Stimulated activated naive CD4-positive, alpha-beta T cell (primary cell): ENCODE measurements at places on chromosomes 13 and 19.

GRCh38 chr19:7746903-7747884 is at the start of gene CD209:
TSS of gene CD209 (minus strand) at chr19:7747534. CDS start at chr19:7747511, 23 bp downstream.
- DNase-seq, result no peak

DNA sequence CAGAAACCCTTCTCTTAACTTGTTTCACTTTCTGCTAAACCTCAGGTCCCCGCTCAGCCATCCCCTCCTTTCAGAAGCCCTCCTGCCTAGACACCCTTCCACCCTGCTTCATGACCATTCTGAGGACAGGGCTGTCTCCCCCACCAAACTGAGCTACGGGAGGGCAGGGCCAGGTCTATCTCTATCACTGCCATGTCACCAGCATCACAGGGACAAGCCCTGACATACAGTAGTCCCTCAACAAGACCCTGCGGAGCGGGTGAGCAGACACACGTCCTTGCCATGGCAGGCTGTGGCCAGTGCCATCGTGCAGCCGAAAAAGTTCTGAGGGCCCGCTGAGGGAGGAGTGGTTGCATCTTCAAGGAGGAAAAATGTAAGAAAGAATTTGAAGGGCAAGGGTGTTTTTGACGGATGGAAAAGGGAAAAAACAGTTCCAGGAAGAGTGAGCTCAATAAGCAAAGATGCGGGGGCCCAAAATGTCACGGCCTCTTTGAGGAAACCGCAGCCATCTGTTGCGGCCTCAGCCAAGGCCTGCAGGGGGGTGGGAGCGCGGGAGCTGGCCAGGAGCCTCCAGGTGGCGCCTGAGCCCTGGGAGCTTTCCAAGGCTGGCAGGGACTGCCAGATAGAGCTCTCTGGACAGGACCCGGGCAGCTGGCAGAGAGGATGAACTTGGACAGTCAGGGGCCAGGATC is 8.1 kb downstream of the PTGIR start:
- no peak for DNase-seq

GRCh38 chr19:2342656-2343288 is 14.3 kb downstream of the SPPL2B start:
- no peak for DNase-seq

GRCh38 chr13:40344270-40345148 is 321.9 kb downstream of the FOXO1 start:
- no peak for DNase-seq

DNA sequence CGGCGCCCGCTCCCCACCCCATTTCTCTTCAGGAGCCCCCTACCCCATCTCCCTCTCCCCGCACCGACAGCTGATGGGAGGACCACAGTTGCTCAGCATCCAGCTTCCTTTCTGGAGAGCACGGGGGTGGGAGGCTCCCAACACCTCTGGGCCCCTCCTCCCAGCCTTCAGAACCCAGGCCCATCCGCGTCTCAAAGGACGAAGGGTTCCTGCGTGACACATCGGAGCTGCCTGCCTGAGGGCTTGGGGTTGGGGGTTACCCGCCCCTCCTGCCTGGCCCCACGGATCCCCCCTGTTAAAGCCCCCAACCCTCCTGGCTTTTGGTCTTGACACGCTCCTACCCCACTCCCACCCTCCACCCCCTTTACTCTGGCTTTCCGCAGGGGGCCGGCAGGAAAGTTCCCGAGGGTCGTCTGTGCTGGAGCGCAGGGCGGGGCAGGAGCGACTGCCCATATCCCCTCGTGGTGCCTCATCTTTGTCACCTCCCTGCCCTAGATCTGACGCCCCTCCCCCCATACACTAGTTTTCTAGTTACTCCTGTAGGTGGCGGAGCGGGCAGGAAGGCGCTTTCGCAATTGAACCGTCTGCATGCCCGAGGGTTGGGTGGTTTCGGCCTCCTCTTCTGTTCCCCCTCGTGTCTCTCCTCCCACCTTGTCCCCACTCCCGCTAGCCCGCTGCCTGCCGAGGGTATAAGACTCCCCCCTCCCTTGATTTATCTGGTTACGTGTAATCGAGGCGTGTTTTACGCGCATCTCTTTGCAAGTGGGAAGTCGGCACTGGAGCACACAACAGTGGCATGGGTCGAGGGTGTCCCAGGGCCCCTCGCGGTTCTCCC is 924 bp downstream of the TRAPPC5 start:
- DNase-seq, result peak; percentile 76

DNA sequence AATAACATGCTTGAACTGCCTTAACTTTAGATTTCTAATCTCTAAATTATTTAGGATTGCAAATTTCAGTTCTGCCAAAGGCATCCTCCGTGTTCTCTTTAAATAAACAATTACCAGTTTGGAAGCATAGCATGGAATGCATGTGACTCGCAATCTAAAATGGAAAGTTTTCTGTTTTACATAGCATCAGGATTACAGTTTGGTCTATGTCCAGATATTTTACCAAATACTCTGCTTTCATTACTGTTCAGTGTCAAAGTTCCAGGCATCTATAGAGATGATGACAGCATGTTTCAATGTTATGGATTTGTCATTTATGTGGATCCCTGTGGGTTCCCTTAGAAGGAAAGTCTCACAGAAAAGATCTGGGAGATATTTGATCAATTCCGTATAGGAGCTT is 16.8 kb downstream of the FLT1 start:
- DNase-seq, result no peak

DNA sequence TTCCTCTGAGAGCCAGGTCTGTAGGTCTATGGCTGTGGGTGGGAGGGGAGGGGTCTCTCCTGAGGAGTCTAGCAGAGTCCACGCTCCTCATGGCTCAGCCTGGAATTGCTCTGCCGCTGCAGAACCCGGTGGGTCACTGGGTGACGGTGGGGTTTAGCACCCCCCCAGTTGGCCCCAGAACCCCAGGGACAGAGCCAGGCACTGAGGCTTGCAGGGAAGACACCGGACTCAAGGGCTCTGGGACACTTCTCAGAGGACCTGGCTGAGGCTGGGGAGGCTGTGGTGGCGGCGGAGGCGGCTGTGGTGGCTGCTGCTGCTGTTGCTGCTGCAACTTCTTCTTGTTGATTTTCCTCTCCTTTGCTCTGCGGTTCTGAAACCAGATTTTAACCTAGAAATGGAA is 6.1 kb downstream of the CDX2 start:
- DNase-seq, result no peak

DNA sequence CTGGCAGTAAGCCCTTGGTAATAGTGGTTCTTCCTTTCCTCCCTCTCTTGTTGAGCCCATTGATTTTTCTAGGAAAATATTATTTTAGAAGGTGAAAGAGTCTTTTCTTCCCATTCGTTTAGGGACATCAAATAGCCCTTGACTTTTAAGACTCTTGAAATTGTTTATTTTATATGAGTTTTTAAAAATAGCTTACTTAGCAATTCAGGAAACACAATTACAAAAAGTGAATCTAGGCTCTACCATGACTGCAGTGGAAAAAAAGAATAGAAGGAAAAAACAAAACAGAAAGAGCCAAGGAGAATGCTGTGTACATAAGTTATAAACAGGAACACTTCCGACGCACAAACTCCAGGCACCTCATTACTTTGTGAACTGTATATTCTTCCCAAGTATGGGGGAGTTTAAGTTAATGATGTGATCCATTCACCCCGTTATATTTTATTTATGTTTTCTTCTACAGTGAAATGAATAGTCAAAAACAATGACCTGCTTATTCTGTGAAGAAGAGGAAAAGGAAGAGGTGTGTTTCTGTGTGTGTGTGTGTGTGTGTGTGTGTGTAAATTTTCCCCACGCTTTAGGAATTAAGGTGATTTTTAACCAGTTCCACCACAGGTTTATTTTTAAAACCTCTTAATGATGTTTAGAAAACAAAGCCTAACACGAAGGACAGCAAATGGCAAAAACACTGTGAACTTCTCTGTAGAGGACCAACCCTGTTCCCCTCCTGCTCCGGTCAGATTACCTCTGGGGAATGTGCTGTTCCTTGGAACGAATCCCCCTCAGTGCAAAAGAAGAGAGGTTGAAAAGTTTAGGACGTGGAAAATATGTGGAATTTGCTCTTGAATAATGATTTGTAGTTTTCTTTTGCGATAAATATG is 266.3 kb downstream of the KLF5 start:
- no peak for DNase-seq

DNA sequence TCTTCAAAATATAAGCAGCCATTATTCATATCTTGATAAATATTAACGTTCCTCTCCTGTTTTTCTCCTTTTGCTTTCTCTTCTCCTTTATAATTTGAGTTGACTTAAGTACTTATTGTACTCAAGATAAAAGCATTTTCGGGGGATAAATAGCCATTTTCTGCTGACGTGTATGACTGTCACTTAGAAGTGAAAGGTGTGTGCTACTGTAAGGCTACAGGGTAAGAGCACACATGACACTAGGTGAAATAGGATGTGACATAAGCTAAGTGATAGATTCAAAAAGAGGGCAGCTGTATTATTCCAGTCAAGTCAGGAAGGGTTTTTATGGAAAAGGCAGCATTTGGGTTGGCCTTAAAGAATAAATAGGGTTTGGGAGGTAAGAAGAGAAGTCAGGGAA is 128.5 kb downstream of the GPC6 start:
- no peak for DNase-seq

- DNase-seq, result no peak
These were observed 427.2 kb downstream of the COG6 start for GRCh38 chr13:40082639-40083038.

GRCh38 chr13:44211286-44211685 is 162.3 kb upstream of the SERP2 start:
- no peak for DNase-seq

- no peak for DNase-seq
These were observed 4.1 kb downstream of the C1QTNF9 start for GRCh38 chr13:24313439-24313838.

DNA sequence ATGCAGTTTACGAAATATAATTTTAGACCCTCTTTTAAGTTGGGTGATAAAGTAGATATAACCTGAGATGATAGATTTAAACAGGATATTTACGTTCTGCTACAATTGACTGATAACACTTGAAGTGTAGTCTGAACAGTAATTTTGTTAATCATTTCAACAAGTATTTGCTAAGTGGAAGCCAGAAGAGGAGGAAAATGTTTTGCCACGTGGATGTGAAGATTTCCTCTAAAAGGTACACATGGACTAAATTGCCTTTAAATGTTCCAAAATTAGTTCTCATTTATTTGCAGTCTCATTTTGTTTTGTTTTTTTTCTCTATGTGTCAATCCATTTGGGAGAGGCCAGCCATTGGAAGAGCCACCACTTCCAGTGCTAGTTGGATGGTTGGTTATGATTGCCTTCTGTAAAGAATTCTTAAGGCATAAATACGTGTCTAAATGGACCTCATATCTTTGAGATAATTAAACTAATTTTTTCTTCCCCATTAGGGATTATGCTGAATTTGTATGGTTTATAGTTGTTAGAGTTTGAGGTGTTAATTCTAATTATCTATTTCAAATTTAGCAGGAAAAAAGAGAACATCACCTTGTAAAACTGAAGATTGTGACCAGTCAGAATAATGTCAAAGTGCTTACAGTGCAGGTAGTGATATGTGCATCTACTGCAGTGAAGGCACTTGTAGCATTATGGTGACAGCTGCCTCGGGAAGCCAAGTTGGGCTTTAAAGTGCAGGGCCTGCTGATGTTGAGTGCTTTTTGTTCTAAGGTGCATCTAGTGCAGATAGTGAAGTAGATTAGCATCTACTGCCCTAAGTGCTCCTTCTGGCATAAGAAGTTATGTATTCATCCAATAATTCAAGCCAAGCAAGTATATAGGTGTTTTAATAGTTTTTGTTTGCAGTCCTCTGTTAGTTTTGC is 2.8 kb downstream of the MIR17HG start:
- DNase-seq, result no peak

DNA sequence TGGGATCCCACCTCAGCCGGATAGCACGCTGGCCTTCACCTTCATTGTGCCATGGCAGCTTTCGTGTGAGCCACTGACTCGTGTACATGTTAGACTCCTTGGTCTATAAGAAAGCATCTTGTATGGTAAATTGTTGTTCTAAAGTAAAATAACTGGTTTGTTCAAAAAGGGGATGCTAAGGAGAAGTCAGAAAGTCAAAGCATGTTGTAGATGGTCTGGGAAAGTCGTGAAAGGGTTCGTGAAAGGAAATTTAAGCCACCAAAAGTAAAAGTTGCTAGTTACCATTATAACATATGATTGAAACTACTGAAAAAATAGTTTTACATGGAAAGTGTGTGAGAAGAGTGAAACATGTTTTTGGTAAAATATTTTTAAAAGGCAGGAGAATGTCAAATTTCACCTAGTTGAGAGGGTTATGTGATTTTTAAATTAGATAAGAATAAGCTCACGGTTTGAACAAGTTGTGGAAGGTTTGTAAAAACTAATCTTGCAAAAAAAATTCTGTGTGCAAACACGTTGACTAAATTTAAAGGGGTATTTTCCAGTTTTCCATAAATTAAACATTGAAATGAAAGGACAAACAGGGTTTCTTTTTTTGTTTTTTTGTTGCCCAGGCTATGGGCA is 23.4 kb downstream of the DPRX start:
- no peak for DNase-seq

DNA sequence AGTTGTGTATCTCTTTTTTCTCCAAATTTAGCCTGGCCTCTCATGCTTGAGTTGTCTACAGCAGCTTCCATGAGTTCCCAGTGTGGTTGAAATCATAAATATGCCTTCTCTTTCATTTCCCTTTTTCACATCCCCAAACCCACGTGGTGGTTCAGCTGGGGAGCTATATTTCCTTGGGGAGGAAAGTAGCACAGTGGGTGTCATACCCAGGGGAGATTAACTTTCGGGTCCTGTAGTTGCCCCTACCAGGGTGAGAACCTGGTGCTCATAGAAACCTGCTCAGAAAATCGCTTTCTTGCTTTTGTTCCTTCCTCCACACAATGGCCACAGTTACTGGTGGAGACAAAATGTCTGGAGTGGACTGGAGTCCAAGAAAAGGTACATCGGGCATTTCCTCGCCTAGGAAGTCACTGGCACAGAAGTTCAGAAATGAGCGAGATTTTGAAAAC is 7.0 kb upstream of the LILRA4 start:
- DNase-seq, result no peak

GRCh38 chr13:99265821-99266426 is 7.7 kb upstream of the GPR18 start:
- no peak for DNase-seq

- DNase-seq, result no peak
These were observed 109.3 kb downstream of the KDM4B start for GRCh38 chr19:5078182-5078581.

- DNase-seq, result no peak
These were observed 833.9 kb downstream of the SLITRK1 start for GRCh38 chr13:83048419-83048818.

DNA sequence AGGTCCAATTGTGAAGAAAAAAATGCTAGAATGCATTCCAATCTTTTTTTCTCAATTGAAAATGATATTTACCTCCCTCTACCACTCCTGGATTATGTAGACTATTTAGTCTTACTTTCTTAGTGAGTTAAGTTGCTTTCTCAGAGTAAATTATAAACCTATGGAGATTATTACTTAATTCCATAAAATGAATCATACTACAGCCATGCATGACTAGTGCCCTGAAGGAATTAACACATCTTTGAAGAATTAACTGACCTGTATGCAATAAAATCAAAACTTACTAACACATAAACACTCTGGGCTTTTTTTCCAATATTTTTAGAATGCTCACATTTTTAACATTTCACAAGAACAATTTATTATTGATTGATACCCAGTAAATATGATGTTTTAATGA is 379.4 kb upstream of the DACH1 start:
- no peak for DNase-seq
